Stimulated activated CD4-positive, alpha-beta T cell treated with anti-CD3 and anti-CD28 coated beads, Interleukin-4, amount 100 ng/mL, for 24 hours (primary cell): ENCODE measurements at places on chromosomes 11 and 22.

DNA sequence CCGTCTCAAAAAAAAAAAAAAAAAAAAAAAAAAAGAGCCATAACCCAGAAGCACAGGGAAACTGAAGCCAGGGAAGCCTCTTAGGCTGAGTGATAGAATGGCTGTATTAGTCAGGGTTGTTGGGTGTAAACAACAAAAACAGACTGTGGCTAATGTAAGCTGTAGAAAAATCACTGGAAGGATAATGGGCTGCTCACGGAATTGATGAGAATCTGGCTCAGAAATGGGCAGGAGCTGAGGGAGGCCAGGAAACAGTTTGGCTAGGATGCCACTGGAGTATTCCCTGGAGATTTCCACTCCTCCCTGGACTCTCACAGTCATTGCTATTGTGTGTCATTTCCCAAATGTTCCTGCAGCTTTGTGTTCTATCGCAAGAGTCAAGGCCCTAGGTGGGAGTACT is 22.4 kb downstream of the SLC22A6 start:
- no peak for DNase-seq

- DNase-seq: no peak
These were observed 2.8 kb downstream of the NECTIN1 start for GRCh38 chr11:119726150-119726553.

DNA sequence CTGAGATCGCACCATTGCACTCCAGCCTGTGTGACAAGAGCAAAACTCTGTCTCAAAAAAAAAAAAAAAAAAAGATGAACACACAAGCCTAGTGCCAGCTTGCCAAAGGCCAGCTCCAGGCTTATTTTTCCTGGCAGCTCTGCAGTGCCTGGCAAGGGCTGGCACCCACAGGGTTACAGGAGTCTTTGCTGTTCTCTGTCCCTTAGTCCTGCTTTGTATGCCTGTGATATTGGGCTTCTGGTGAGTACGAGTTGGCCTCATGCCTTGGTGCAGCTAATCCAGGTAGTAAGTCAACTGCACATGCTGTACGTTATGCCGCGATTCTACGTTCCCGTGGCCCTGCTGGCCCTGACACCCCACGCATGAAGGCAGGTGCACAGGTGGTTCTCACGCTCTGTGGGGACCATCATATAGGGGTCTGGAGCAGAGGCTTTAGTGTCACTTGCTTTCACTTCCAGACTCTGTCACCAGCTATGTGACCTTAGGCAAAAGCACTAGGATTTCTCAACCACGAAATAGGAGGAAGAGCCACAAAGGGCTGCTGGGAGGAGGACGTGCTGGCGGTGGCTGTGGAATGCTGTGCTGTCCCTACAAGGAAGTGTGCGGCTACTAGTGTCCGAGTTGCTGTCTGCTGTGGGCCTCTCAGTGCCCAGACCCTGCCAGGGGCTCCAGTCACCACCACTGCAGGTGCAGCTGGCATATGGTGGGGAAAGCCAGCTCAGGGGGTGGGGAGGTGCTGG is 21.4 kb upstream of the RASL10A start:
- no peak for DNase-seq

- peak; percentile 91 for DNase-seq
These were observed 19.6 kb upstream of the CCDC134 start for GRCh38 chr22:41780746-41781505.

GRCh38 chr11:118319337-118319707 is 14.8 kb downstream of the CD3E start:
- DNase-seq: no peak

DNA sequence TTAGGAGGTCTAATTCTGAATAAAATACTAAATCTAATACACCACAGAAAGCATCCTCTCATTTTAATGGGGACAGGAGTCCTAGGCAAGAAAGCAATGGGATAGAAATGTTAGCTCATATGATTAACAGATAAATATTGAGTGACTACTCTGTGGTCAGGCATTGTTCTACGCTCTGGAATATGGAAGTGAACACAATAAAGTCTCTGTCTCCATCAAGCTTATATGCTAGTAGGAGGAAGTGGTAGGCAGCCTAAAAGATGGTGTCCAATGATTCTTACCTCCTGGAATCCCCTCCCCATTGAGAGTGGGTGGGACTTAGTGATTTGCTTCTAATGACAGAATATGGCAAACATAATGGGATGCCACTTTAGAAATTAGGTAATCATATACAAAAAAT is 160.3 kb upstream of the PDGFD start:
- DNase-seq: no peak

DNA sequence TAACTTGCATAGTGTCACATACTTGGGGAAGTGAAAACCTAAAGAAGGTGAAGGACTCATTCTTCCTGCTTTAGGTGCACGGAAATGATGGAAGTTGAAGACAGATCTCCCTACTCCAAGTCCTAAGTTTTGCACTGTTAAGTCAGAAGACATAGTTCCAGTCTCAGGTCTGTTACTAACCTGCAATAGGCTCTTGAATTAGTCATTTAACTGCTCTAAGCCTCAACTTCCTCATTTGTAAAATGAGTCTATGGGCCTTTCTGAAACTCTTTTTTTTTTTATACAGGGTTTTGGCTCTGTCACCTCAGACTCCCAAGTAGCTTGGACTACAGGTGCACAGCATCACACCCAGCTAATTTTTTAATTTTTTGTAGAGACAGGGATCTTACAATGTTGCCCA is 30.8 kb upstream of the POU2AF1 start:
- no peak for DNase-seq

DNA sequence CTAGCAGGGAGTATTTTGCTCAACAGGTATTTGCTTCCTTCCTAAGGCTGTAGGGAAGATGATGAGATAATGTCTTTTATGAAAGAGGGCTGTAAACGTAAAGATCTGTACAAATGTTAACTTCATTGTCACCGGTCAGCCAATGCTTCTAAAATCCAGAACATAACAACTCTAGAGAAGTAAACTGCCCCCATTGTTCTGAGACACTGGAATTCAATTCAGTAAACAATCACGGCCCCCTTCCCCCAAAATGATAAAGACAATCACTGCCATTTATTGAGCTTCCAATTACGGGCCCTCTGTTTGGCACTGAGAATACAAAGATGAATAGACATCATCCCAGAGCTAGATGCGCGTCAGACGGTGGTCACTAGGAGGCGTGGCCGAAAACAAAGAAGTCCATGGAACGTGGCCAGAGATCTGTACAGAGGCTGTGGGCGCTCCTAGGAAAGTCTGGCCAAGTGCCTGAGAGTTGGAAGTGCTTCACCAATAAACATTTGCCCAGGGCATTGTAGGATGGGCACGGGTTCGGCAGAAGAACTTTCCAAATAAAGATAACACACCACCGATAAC is 576 bp downstream of the TMEM258 start:
- DNase-seq: peak; percentile 45

DNA sequence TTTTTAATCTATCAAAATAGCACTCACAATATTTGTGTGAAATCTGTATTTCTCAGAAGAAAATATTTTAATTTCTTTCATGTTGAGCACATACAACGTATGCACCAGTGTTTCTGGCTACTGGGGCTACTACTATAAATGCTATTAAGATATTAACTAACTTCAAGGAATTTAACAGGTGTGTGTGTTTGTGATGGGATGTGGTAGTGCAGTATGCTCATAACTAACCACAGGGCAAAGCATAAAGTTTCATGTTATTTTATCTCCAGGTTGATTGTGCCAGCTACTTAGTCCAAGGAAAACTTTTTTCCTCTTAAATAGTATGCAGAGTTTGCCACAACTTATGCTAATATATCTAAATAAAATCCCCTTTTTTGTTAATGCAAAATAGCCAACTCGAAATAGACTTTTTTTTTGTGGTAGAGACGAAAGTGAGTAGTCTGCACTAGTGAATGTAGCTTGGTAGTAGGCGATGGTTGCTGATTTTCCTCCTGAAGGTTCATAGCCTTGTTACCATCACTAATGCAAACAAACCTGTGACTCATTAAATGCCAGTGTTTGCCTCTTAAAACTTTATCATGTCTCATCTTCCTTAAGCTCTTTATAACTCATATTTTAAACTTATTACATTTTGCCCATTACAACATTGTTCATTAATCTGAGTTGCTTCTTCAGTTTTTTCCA is 565.5 kb upstream of the ANO3 start:
- DNase-seq: no peak

- no peak for DNase-seq
These were observed 335.3 kb upstream of the SYN3 start for GRCh38 chr22:33393432-33393831.

DNA sequence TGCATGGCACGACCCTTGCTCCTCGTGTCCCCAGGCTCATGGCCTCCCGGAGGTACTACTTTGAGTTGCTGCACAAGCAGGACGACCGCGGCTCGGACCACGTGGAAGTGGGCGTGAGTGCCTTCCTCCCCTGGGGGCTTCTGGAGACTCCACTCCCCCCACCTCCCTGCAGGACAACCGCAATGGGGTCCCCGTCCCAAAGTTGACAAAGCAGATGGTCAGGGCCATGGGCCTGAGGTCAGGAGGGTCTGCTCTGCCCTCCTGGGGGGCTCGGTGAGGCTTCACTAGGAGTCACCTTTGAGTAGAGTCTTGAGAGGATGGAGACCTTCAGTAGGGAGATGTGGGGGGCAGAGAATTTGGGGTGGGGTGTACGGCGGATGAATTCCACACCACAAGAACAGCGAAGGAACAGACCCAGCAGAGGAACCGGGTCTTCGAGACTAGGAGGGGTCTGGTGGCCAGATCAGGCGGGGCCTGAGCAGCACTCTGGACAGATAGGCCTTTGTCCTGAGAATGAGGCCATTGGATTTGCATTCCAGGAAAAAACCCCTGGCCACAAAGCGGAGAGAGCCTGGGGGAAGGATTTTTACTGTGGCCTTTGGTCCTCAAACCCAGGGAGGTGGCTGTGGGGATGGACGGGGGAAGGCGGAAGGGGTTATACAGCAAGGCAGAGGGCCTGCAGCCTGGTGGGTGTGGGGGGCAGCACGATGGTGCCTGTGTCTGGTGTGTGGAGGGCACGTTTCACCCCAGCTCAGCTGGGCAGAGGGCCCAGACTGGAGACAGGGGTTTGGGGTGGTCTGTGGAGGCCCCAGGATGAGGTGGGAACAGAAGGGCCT is 4.6 kb downstream of the B4GALNT4 start:
- no peak for DNase-seq

DNA sequence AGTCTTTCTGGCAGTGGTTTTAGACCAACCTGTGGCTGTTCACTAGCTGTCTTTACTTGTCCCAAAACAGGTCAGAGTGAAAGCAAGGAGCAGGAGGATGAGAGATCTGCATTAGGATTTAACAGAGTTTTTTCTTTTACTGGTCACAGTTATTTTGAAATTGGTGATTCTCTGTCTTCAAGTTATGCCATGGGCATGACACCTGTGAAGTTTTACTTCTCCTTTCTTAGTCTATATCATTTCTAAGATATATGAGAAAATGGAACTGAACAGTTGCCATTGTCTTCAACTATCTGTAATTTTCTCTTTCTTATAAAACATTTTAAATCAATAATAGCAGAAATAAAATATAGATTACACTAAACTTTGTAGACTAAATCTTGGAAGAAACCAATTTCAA is 60.6 kb downstream of the TRPC6 start:
- DNase-seq: no peak

DNA sequence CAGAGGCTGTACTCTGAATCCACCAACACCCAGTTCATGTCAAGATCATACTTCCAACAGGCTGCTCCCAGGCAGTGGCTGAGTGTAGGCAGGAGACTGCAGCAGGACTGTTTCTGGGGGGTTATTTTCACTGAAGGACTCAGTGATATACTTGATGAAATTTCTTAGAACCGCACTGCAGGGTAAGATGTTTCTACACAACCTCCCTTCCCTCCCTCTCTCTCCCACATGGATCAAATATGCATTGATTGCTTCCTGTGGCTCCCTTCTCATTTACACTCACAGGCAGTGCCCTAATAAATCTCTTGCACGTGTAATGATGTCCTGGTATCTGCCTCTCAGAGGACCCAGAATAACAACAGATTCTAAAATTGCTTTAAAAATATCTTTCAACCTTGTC is 251.3 kb upstream of the CCDC179 start:
- no peak for DNase-seq
